ENCODE measurements at places on chromosomes 11 and 22.

GRCh38 chr11:36053862-36054261 is 110.0 kb downstream of the LDLRAD3 start:
- DNase-seq, result no peak

- no peak for DNase-seq
These were observed 22.9 kb downstream of the KCNQ1 start for GRCh38 chr11:2467695-2468055.

GRCh38 chr11:64348383-64349024 is 8.5 kb downstream of the CCDC88B start:
- no peak for DNase-seq

DNA sequence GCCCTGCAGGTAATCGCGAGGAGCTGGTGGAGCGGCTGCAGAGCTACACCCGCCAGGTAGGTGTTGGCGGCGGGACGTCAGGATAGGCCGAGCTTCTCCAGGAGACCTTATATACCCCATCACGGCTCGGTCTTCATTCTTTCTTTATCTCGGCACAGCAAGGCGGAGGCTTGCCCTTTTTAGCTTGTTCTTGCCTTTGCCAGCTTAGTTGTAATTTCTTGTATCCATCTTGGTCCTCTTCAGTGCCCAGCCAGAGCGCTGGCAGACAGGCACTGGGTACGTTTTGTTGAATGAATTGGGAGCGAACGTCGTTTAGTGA is 459 bp downstream of the SF3B2 start:
- DNase-seq, result no peak

DNA sequence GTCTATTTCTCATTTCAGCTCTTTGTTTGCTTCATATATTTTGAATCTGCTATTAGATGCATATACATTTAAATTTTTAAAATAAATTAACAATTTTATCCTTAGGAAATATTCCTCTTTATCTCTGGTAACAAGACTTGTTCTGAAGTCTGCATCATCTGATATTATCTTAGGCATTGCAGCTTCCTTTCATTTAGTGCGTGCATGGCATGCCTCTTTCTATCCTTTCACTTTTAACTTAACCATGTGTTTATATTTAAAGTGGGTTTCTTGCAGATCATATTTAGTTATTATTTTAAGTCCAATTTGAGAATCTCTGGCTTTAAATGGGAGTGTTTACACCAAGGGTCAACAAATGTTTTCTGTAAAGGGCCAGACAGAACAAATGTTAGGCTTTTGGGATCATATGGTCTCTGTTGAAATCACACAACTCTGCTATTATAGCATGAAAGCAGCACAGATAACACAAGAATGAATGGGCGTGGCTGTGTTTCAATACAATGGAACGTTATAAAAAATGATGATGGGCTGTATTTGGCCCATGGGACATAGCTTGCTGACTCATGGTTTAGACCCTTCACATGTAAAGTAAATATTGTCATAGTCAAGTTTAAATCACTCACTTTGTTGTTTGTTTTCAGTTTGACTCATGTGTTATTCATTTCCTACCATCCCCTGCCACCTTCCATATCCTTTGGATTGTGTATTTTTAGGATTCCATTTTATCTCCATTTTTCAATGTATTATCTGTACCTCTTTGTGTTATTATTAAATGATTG is 83.9 kb upstream of the SNX19 start:
- DNase-seq, result peak; percentile 57

DNA sequence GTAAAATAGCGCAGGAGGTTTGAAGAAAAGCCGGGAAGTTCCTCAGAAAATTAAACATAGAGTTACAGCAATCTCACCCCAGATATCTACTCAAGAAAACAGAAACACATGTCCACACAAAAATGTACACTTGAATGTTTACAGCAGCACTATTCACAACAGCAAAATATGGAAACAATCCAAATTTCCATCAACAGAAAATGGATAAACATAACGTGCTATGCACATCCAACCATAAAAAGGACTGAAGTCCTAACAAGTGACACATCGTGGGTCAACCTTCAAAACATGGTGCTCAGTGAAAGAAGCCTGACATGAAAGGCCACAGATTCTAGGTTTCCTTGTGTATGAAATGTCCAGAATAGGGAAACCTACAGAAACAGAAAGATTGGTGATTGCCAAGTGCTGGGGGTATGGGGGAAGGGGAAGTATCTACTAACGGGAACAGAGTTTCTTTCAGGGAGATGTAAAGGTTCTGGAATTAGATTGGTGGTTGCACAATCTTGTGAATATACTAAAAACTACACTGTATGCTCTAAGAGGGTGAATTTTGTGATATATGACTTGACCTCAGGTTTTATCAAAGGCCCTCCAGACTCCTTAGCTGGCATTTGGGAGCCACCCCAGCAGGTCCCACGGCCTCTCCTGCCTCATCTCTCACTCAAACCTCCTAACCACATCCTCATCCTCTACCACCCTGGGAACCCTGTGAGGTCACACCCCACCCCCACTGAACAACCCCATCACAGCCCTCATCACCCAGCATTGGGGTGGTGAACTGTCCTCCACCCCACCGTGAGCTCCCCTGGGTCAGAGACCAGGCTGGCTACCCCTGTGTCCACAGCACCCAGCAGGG is 69.2 kb upstream of the PRR5 start:
- DNase-seq, result no peak

DNA sequence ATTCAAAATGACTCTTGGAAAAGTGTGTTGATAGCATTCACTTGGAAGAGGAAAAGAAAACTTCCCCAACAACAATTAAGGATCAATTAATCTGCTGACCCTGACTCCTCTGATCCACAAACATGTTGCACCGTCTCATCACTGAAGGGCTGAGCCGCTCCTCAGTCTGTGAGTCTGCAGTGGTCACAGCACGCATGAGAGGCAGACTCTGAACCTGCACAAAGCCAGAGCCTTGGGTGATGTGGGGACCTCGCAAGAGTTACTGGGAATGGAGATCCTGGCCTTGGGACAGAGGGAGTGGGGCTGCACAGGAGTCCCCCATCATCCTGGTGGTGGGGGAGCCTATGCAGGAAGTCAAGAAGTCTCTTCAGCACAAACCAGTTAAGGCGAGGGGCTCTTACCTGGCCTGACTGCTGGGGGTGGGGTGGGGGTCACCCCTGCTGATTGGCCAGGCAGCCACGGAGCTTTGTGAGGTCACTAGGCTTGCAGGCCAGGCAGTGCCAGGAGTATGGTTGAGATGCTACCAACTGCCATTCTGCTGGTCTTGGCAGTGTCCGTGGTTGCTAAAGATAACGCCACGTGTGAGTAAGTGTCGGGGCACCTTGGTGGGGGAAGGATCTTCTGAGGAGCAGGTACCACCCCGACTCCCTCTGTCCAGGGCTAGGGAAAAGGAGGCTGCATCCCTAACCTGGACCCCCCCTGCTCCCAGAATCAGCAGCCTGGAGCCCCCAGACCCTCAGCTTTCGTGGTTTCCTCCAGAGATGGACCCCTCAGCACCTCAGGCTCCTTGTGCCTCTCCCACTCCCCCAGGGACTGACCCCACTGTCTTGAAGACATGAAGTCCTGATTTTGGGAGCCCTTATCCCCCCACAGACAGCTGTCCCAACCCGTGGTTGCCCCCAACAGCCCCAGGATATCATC is at the start of gene ACR:
ACR (plus strand) TSS at position 477 of the 921 bp plus-strand sequence; CDS start at position 509, 32 bp downstream.
- no peak for DNase-seq

GRCh38 chr11:36565031-36565610 is 2.7 kb upstream of the RAG1 start:
- no peak for DNase-seq

DNA sequence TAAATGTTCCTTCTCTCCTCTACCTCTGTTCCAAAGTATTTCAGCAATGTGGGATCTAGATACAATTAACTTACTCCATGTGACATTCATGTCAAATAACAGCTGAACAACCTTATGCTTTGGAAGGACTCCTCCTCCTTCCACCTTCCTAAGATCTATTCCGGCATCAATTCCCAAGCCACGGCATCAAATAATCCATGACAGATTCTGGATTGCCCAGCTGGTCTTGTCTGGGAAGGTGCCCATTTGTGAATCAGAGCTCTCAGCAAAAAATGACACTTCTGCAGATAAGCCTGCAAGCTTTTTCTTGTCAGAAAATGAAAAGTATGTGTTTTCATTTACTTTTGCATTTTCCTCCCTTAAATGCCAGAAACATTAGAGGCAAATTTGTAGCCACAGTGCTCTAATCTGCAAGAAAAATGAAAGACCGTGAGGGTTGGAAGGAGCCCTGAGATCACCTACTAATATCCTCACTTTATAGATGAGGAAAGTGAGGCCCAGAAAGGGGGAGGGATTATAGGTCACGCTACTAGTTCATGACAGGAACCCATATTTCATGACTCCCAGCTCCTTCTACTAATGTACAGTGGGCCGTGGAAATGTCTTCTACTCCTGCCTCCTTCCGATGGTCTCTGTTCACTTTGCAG is 124.0 kb downstream of the ME3 start:
- DNase-seq, result no peak

- DNase-seq, result no peak
These were observed 673 bp upstream of the MYO7A start for GRCh38 chr11:77127235-77127911.

- no peak for DNase-seq
These were observed 963 bp downstream of the TYMP start for GRCh38 chr22:50528682-50529415.

DNA sequence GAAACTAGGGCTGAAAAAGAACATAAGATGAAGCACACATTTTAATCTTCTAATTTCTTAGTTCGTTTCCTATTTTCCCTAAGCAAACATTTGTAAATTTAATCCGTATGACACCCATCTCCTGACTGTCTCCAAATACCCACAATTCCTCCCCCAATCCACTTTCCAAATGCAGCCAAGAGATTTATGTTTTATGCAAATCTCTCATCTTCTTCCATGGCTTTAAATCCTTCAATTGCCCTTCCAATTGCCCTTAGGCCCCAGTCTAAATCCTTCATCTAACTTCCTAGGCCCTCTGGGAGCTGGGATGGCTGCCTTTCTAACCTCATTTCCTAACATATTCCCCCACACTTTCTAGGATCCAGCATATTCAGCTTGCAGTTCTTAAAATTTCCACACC is 18.0 kb upstream of the POU2AF1 start:
- no peak for DNase-seq

DNA sequence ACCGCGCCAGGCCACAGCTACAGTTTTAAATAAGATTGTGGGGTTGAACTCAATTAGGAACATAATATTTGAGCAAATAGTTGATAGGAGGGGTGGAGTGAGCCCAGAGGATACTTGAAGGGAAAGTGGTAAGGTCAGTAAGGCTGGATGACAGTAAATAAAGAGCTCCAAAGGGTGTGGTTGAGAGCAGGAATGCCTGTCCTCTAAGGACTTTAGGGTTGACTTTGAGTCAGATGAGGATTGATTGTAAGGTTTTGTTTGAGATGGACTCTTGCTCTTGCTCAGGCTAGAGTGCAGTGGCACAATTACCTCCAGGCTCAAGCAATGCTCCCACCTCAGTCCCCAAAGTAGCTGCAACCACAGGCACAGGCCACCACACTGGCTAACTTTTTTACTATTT is 2.4 kb downstream of the FOXR1 start:
- DNase-seq, result no peak
